ENCODE measurements at places on chromosomes 11 and 22.

GRCh38 chr22:36374603-36375024 lies 13.2 kb downstream of the MYH9 start:
- no peak for DNase-seq

- peak; percentile 97 for DNase-seq
These were observed at the start of gene ZFP91 for GRCh38 chr11:58578635-58579191. TSS of gene ZFP91 (plus strand) at chr11:58579063. CDS start at chr11:58579282, 219 bp downstream.

DNA sequence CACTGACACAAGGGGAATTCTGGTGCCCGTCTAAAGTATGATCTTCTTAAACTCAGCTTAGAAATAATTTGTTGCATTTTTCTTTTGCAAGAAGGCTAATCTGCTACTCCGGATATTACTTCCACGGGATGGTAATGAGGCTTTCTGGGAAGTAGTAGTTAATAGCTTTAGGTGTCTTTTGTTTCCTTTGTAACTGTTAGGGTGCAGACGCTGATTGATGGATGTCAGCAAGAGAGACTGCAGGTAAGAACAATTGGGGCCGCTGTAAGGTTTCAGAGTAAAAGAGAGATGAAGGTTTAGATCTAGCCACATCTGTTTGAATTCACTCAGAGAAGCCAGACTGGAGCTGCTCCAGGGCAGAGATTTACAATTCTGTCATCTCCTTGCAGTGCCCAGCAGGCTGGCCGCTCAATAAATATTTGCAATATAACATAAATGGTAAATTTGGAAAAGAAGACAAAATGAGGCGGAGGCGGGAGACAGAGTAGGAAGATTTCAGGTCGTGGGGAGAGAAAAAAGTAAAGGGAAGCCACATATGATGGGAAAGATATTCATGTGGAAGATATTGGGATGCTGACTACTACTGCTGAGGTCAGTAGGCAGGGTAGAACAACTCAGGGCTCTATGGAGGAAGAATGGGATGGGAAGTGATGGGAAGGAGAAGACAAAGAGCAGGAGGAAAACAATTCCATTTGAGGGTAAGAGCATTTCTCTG lies 320.5 kb downstream of the AASDHPPT start:
- no peak for DNase-seq

DNA sequence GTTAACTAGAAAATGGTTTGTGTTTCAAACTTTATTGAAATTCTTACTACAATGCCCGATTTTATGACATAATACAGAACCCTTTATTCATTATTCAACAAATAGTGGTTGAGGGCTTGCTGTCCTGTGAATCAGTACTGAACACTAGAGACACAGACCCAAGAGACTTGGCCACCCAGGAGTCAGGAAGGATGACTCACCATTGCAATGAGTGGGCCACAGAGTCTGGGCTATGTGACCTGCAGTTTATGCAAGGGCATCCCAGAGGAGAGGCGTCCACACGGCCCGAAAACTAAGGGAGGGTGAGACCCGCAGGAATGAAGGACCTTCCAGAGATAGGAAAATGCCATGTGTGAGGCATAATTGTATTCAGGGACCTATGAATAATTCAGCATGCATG lies 143.8 kb upstream of the DDI1 start:
- DNase-seq, result no peak

DNA sequence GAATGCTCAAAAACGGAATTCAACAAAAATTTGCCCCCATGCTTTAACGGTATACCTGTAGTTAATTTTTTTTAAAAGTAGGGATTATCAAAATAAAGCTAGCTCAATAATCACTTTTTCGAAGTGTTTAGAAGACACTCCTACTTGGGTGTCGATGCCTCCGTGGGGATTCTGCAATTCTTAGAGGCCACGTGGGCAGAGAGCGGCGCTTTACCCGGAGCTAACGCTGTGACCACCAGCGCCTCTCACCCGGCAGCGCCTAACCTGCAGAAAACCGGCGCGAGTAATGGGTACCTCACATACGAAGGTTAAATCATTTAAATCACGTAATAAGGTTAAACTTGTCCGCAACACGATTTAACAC lies 583 bp downstream of the TAF1D start:
- DNase-seq, result peak; percentile 72

GRCh38 chr11:2328656-2329354 lies 27.0 kb downstream of the TSPAN32 start:
- DNase-seq, result no peak

DNA sequence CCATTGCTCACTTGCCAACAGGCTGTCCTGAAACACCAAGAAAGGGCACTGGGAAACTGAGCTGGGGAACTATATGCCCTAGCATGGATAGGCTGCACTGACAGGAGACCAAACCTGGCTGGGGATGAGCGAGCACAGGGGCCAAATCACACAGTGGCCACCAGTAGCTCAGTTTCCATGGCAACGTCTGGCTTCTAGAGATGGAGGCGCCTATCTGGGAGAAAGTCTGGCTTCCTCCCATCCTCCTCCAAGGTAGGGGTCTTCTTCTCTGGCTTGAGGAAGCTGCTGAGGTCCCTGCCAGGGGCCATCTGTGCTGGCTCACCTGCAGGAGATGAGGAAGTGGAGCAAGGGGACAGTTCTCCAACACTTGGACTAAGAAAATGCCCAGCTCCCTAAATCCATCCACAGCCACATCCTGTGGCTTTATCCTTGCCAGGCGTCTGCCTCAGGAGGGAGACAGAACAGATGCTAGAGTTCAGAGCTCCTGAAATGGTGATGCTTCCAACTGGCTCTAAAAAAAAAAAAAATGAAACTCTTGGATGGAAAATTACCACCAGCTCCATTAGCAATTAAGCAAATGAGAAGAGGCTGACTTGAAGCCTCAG lies 48.3 kb downstream of the SYT13 start:
- DNase-seq, result no peak

- no peak for DNase-seq
These were observed 64.6 kb downstream of the OTOG start for GRCh38 chr11:17611503-17612220.

- no peak for DNase-seq
These were observed 31.1 kb downstream of the SDHAF2 start for GRCh38 chr11:61460986-61461385.

GRCh38 chr11:118145285-118146227 lies 7.1 kb downstream of the SCN4B start:
- DNase-seq, result peak; percentile 88

- DNase-seq, result no peak
These were observed 26.9 kb upstream of the CSTF3 start for GRCh38 chr11:33187998-33188722.

- DNase-seq, result peak; percentile 40
These were observed 224.0 kb upstream of the NARS2 start for GRCh38 chr11:78798663-78799062.

DNA sequence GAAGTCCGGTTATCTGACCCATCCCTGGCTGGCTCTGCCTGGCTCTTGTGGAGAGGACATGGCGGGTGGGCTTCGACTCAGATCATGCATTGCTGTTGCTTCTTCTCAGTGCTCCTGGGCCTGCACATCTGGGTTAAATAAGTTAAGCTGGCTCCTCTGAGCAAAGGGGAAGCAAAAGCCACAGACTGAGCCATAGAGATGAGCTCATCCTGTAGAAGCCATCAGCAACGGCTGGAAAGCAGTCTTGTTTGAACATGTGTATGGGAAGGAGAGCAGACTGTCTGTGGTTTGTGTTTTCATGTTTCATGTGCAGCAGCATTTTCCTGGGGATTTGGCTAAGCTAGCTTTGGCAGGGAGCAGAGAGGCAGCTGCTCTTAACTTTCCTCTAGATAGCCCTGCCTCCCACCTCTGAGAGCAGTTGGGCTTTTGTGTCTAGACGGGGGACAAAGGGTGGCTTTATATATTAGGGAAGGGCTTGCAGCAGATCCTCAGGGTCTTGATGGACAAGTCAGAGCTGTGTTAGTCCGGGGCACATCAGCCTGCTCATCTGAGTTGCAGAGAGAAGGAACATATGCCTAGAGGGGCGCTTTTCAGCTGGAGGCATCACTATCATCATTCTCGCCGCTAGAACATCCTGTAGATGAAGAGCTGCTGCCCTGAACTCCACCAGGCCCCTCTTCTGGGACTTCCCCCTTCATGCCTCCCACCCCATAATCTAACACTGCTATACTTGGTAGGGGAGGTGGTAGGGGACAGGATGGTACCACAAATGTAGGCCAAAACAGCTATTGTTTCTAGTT lies 14.9 kb downstream of the DCPS start:
- DNase-seq, result no peak

DNA sequence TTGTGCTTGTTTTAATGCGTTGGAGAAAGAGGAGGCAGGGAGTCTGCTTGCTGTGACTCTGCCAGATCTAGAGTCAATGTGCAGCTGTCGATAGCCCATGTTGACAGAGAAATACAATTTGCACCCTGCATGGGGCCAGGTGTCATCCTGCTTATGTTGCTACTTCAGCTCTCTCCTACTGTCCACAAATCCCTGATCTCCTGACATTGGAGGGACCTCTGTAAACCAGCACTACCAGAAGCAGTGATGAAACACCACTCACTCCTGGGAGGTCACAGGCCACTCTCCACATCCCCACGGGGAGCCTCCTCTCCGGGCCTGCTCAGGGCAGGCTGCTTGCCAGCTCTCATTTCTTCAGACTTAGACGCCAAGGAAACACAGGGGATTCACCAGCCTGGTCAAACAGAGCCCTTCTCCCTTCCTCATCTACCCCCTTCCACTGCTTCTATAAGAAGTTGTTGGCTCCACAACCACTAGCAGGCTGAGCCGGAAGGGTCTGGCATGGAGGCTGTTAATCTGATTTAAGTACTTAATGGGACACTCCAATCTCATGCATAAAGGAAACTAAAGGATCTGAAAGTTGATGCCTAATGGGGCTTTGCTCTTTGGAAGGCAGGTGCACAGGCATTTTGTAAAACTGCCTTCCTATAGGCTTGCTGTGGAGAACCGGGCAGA lies 29.9 kb upstream of the CSNK2A3 start:
- no peak for DNase-seq

DNA sequence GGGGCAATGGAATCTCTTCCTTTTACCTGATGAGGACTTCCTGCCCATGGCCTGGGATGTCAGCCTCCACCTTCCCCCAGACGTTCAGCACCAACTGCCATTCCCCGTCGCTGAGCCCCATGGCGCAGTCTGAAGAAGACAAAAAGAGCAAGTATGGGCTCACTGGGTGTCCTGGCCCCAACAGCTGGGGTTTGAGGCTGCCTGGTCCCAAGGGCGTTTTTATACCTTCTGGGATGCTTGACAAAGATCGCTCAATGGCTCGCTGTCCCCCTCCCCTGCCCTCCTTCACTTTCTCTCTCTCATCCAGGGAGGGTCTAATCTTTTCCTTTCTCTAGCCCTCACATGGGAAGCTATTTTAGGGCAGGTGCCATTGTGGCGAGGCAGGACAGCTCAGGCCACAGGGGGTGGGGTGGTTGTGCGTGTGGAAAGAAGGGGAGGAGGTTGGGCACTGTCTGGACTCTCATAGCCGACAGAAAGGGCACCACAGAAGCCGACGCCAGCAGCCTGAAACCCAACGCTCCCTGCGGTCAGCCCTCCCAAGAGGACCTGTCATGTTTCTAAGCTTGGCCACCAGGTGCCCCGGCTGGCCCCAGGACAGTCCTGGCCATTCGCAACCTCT lies at the start of gene MB:
Gene MB, minus strand, starts transcription at position 193 of the 619 bp plus-strand sequence. Its CDS starts 72 bp downstream, at position 121.
- DNase-seq, result no peak

DNA sequence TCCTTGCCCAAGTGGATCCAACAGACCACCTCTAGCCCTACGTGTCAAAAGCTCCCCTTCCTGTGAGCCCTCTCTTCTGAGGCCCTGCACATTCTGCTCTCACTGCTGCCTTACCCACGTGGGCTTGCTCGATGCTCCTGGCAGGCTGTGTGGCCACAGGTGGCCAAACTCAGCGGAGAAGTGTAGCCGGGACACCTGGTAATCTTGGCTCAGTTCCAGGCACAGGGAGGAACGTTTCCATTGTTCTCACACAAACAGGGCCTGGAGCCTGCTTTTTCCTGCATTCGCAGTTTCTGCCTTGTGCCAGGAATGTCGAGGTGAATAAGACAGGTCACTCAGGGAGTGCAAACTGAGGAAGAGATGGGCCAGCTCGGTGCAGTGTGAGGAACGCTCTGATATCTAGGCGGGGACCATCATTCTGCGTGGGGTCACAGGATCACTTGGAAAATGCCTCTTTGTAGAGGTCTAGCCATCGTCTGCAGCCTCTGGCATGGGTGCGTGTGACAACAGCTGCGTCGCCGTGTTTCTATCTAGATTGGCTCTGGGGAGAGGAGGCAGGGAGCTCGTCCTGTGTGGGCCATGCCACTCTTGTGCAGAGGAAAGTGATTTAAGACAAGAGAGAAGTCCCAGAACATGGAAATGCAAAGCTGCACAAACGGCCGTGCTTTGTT lies 127.6 kb upstream of the PARVA start:
- peak; percentile 98 for DNase-seq

GRCh38 chr11:78744949-78745348 lies 170.3 kb upstream of the NARS2 start:
- DNase-seq, result no peak

GRCh38 chr22:38793721-38794466 lies at the start of gene DNAL4:
TSS of gene DNAL4 (minus strand) at chr22:38794143. CDS start at chr22:38782731, 11,412 bp downstream.
- peak; percentile 96 for DNase-seq

GRCh38 chr11:118305726-118306125 lies 1.2 kb downstream of the CD3E start:
- DNase-seq, result no peak

GRCh38 chr11:38553148-38553547 lies 1955.1 kb upstream of the RAG2 start:
- no peak for DNase-seq

GRCh38 chr11:72585762-72586311 lies 88.4 kb downstream of the PDE2A start:
- DNase-seq, result peak; percentile 59

Data from NCI-H2081 (cell line).